ENCODE measurements at places on chromosomes 3 and 15. TPM values are rescaled to one million over a fixed set of nuclear protein-coding genes. Genes with fewer than 3 reads are reported as not detected.
A peak's percentile ranks its signal among the peaks of the same experiment; 100 is the strongest.

- no peak for DNase-seq
- H3K27me3 ChIP-seq, result no peaks in the 10 kb centered on the region
- no peak overlapping the region for H3K4me3 ChIP-seq
- no peaks in the 10 kb centered on the region for H3K36me3 ChIP-seq
- H3K4me1 ChIP-seq, result no peaks in the 10 kb centered on the region
Measured at GRCh38 chr15:88241060-88241459, 15.5 kb downstream of the NTRK3 start.

- no peak for DNase-seq
- H3K4me1 ChIP-seq, result peaks cover 17% of the 10 kb centered on the region
- no peak overlapping the region for H3K27ac ChIP-seq
- H3K27me3 ChIP-seq, result no peaks in the 10 kb centered on the region
- no peaks in the 10 kb centered on the region for H3K36me3 ChIP-seq
- no peak overlapping the region for H3K4me3 ChIP-seq
Measured at GRCh38 chr15:84835661-84836337, 18.6 kb downstream of the ALPK3 start.

GRCh38 chr3:130700541-130700940 is 46.1 kb downstream of the PIK3R4 start:
- no peak for DNase-seq
- H3K4me1 ChIP-seq, result peaks cover 5% of the 10 kb centered on the region
- H3K27me3 ChIP-seq, result no peaks in the 10 kb centered on the region

- peaks cover 71% of the 10 kb centered on the region for H3K4me1 ChIP-seq
- H3K27ac ChIP-seq, result no peak overlapping the region
- H3K4me3 ChIP-seq, result peak overlapping the region; percentile 81
- DNase-seq, result peak; percentile 21
Measured at GRCh38 chr3:184561913-184562877, 610 bp downstream of the EPHB3 start.

DNA sequence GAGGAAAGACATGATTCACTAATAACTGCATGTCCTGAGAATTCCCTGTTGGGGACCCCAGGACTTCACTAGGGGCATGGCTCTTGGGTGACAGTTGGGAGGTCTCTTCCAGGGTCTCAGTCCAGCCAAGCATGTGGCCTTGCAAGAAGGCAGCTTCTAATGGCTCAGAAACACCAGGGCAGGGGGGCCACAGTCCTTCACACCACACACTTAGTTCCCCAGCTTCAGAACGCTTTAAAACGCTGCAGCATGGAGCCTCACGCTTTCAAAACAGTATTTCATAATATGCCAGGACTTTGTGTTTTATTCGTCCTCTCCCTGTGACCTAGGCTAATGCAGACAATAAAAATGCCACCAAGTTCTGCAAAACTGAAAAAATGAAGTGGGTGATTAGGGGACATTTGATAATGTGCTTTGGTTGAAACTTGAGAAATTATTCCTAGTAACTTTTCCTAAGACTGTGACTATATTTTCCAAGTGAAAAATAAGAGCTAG is 48.4 kb upstream of the LIMD1 start:
- peaks cover 37% of the 10 kb centered on the region for H3K4me1 ChIP-seq
- no peak for DNase-seq
- no peaks in the 10 kb centered on the region for H3K36me3 ChIP-seq
- H3K27me3 ChIP-seq, result no peaks in the 10 kb centered on the region
- no peak overlapping the region for H3K27ac ChIP-seq

The CCR9 gene
- total RNA-seq, result not detected

The PRSS50 gene
- total RNA-seq, result not detected

The RHOV gene
- 39.5 TPM for total RNA-seq

The IGSF10 gene
- 0.12 TPM for total RNA-seq

Data from PC-3 (cell line).